Stimulated activated CD8-positive, alpha-beta memory T cell treated with anti-CD3 and anti-CD28 coated beads, Interleukin-2, amount 100 ng/mL, for 48 hours (primary cell): ENCODE measurements at places on chromosomes 7 and 10.

DNA sequence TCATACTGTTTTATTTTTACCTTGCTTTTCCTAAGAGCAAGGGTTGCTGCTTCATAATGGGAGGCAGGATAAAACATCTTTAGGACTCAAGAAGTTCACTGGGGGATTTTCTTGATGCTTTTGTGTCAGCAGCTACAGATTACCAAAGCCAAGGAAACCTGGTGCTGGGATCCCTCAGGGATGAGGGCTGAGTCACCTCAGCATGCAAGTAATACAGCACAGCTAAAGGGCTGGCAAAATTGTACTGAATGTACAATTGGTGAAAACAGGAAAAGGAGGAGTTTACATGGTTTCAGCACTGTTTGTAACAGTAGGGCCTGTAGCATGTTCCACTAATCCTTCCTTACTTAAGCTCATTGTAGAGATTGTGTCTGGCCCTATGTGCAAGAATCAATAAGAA lies 1056.8 kb downstream of the SORCS1 start:
- DNase-seq, result no peak

- DNase-seq, result peak; percentile 23
Measured at GRCh38 chr7:138449580-138449979, 10.5 kb upstream of the TRIM24 start.

DNA sequence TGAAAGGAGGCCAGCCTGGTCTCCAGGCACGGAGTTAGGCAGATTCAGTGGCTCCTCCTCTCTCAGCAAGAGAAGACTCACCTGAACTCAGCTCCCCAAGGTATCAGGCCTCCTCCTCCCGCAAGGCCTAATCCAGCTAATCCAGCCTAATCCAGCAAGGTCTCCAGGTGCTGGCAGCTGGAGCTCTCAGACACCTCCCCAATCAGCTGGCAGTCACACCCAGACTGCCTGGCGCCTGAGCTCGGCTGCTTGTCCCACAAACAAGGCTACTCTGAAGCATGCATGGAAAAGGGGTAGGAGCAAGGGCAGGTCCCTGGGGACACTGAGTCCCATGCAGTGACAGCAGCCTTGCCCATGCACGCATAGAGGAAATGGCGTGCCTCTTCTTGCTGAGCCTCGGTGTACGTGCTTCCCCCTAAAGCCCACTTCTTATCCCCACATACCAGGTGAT lies 3.3 kb upstream of the OPN4 start:
- no peak for DNase-seq

DNA sequence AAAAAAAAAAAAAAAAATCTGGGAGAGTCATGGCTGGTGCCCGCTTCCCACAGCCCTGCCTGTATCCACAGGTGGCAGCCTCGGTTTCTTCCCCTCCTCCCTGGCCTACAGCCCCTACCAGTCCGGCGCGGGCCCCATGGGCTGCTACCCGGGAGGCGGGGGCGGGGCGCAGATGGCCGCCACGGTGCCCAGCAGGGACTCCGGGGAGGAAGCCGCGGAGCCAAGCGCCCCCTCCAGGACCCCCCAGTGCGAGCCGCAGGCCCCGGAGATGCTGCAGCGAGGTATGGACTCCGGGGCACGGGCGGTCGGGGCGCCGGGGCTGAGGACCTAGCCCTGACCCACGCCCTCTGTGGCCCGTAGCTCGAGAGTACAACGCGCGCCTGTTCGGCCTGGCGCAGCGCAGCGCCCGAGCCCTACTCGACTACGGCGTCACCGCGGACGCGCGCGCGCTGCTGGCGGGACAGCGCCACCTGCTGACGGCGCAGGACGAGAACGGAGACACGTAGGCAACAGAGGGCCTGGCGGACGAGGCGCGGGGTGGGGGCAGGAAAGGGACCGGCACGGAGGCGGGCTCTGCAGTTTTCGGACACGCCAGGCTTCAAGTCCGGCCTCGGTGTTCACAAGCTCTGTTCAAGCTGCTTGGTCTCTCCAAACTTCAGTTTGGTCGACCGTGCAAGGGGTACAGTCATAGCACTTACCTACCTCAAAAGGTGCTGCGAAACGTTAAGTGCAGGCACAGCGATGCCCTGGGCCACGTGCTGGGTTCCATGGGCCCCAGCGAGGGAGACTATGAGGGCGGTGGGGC lies 3.9 kb downstream of the NFKB2 start:
- peak; percentile 85 for DNase-seq

DNA sequence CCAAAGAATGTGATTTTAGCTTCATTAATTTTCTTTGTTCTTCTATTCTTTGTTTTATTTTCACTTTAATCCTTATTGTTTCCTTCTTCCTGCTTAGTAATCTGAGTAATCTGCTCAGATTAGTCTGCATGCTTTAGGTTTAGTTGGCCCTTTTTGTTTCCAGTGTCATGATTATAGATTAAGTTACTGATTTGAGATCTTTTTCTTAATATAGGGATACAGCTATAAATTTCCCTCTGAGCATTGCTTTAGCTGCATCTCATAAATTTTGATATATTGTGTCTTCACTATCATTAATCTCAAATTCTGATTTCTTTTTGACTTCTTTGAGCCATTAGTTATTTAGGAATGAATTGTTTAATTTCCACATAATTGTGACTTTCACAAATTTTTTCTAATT lies 6.2 kb downstream of the NET1 start:
- no peak for DNase-seq

DNA sequence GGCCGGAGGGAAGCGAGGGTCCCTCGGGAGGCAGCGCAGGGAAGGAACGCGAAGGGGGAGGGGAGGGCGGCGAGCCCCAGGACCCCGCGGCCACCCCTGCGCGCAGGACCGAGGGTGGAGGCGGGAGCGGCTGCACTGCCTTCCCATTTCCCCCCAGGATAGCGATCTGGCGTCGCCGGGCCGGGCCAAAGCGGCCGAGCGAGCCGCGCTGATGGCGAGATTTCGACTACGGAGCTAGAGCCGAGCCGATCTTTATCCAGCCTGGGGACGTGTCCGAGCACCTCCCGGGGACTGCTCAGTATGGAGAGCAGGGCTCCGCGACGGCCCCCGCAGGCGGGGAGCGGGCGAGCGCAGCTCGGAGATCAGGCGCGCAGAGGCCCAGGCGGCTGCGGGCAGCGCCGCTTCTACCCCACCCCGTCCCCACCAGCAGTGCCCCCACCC lies 590 bp upstream of the CRTAC1 start:
- DNase-seq, result no peak

- no peak for DNase-seq
Measured at GRCh38 chr7:73870041-73870492, 9.1 kb downstream of the TMEM270 start.

DNA sequence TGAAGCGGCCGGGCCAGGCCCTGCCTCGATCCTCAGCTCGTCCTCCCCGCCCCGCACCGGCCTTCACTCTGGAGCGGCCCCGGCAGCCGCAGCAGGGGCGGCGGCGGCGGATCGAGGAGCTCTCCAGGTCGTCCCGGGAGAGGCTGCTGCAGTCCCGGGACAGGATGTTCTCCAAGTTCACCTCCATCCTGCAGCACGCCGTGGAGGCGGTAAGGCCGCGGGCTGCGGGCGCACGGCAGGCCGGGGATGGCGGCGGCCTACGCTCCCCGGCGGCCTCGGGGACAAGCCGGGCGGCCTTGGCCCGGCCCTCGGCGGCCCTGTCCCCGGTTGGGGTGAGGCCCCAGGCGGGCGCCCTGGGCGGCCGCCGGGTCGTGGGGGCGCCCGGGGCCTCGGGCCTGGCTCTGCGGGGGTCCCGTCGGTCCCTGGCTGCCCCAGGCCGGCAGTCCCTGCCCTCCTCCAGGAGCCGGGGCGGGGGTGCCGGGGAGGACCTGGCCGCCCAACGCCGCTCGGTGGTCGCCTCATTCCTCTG lies 399 bp downstream of the FHIP2A start:
- DNase-seq, result peak; percentile 8

GRCh38 chr7:82250598-82250997 lies 193.0 kb downstream of the CACNA2D1 start:
- no peak for DNase-seq

DNA sequence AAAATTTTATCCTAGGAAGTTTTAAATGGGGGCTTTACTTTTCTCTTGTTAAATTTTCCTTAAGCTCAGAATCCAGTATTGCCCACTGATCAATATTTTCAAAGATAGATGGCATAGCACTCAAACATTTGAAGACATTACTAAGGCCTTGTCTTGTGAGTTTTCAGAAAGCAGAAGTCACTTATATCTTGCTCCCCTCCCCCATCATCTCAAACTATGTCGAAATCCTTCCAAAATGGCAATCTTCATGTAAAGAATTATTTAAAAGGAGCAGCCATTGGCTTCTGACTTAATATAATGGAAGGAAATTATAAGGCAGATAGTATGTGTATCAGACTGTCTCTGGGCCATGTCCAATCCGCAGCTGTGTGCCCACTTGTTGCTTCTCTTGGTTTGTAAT lies 553.5 kb upstream of the C7orf33 start:
- DNase-seq, result no peak

GRCh38 chr10:79189853-79190435 lies 121.2 kb downstream of the ZMIZ1 start:
- no peak for DNase-seq

GRCh38 chr10:101612086-101612485 lies 24.0 kb downstream of the DPCD start:
- no peak for DNase-seq

GRCh38 chr10:130774871-130775270 lies 536.6 kb downstream of the TCERG1L start:
- DNase-seq, result no peak

DNA sequence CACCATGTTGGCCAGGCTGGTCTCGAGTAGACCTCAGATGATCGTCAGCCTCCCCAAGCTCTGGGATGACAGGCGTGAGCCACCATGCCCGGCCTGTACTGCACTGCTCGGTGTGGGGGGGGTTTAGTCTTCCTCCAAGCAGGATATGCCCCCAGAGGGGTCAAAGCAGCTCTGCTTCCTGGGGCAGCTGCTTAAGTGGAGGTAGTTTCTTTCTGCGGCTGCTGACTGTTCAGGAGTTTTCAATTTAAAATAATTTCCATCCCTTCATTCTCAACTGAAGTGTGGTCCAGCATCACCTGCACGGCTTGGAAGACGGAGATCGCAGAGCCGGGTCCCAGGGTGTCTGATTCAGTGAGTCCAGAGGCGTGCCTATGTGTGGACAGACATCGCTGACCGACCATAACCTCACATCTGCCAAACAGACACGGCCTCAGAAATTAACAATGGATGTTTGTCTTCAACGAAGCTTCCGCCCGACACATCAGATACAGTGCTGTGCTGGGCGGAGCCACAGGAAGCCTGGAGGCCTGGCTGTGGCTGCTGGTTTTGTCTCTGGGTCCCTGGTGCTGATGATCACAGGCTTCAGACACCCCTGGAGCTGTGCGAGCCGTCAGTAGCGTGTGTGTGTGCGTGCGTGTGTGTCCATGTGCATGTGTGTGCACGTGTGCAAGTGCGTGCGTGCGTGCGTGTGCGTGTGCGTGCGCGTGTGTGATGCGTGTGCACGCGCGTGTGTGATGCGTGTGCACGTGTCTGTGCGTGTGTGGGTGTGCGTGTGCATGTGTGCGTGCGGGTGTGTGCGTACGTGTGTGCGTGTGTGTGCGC lies 226.5 kb upstream of the PITRM1 start:
- no peak for DNase-seq

DNA sequence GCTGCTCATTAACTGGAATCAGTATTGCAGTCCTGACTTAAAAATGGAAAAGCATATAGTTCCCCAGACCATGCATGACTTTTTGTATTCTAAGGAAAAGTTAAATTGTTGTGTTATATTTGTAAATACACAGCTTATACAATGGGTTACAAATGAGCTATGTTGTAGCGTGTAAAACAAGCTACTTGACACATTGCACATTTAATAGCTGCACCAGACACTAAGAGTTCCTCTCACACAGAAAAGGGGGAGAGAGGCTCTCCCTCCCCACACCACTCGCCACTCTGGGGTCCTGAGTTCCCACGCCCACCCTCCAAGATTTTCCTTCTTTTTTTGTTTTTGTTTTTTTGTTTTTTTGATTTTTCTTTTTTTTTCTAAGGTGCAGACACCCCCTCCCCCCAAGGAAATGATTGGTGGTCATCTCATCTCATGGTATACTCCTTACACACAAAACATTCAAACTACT lies 6.3 kb downstream of the KLF6 start:
- no peak for DNase-seq

DNA sequence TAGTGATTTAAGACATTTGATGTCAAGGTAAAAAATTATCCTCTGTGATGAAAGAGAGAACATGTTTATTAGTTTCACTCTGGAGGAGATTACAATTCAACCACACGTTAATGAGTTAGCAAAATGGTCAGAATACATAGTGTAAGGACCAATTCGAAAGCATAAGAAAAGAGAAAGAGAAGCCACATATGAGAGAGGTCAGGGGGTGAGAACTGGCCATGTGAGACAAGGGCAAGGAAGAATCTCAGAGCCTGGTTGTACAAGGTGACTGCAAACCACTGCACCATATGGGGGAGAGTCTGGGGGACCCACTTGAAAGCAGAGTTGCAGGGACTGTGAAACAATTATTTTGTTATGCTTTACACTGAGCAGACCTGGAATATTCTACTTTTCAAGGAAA lies 27.7 kb upstream of the BET1 start:
- no peak for DNase-seq

- no peak for DNase-seq
Measured at GRCh38 chr10:7787150-7787856, 490 bp downstream of the KIN start.

DNA sequence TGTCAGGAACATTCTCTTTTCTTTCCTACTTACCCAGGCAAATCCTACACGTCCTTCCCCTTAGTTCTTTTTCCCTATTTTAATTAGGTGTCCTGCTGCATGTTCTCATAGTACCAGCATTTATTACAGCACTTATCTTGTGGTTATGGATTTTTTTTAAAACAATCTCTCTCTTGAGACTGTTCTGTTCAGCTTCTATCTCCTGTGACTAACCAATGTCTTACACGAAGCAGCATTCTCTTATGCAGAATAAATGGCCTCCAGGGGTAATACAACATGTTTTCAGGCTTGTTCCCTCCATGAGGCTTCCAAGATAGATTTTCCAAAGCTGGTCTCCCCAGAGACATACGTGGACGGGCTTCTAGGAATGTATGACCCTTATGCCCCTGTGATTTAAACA lies 1096.1 kb upstream of the CELF2 start:
- DNase-seq, result no peak

GRCh38 chr10:68636335-68636734 lies 76.2 kb downstream of the TET1 start:
- no peak for DNase-seq

- DNase-seq, result no peak
Measured at GRCh38 chr7:71184609-71185008, 52.7 kb downstream of the GALNT17 start.

DNA sequence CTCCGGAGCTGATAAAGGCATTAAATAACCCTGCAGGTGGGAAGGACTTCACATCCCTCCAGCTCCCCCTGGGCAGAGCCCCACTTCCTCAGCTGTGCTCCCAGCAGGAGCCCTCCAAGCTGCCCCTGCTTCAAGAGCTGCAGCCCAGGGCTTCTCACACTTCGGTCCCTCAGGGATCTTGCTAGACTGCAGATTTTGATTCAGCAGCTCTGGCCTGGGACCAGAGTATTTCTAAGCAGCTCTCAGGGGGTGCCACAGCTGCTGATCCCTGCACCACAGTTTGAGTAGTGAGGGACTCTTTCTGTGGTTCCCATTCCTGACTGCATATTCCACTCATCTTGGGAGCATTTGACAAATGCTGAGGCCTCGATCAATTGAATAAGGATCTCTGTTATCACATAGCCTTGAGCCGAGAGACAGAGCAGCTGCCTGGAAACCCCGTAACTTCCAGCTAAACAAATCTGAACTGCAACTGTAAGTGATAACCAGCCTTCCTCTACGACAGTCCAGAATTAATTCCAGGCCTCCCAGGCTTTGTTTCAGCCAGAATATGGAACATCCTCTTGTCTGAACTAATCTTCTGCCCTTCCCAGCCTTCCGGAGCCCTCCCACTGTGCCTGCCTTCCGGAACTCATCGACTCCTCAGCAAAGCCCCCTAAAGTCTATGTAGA lies 161.4 kb downstream of the CCDC3 start:
- DNase-seq, result no peak

- DNase-seq, result no peak
Measured at GRCh38 chr10:114715171-114715670, 57.1 kb upstream of the ABLIM1 start.
